Kidney capillary endothelial cell (primary cell): ENCODE measurements at places on chromosomes 1 and 21.

GRCh38 chr1:90729504-90730242, 12.6 kb upstream of the BARHL2 start:
- DNase-seq: no peak

DNA sequence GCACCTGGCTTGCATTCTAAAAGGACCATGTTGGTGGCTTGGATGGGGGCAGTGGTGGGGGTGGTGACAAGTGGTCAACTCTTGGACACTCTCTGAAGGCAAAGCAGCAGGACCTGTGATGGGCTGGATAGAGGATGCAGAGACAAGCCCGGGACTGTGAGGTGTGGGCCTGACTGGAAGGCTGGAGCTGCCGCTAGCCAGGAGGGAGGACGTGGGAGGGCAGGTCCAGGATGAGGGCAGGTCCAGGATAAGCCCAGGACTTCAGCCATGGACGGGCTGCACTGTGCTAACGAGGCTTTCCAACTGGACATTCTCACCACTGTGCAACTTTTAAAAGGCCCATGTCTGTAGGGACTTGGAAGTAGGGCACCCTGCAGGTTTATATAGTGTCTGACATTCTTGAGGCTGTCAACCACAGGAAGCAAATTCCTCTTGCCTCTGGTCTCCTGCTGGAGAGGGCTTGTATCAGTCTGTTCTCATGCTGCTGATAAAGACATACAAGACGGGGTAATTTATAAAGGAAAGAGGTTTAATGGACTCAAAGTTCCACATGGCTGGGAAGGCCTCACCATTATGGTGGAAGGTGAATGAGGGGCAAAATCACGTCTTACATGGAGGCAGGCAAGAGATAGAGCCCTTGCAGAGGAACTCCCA, 8.3 kb upstream of the C1orf167 start:
- DNase-seq: no peak

GRCh38 chr1:245858722-245859492, 648.2 kb downstream of the SMYD3 start:
- DNase-seq: no peak

- DNase-seq: no peak
These were observed 37.2 kb downstream of the MRAP start for GRCh38 chr21:32335601-32336575.

- DNase-seq: no peak
These were observed 37.3 kb upstream of the ZC3H12A start for GRCh38 chr1:37437087-37437486.

GRCh38 chr1:186783193-186783592, 45.6 kb upstream of the PLA2G4A start:
- DNase-seq: no peak

DNA sequence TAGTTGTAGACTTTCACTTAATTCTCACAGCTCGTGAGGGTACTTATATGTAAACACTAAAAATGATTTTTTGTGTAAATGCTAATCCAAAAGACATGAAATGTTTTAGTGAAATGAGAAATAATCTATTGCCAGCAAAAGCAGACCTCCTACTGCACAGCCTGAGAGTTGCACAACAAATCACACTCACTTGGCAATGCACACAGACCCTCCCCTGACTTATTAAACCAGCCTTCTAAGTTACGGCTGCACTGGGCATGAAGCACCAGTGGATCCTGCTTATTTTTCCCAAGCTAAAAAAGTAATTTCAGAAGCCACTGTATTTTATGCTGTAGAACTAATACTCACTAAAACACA, 10.3 kb downstream of the ERRFI1 start:
- DNase-seq: no peak

- peak; percentile 60 for DNase-seq
These were observed 3.3 kb upstream of the CNR2 start for GRCh38 chr1:23916209-23917131.

GRCh38 chr1:219965285-219966070, 37.1 kb upstream of the SLC30A10 start:
- DNase-seq: no peak

- DNase-seq: peak; percentile 34
These were observed at the start of gene RASAL2 for GRCh38 chr1:178093951-178094738. TSS of gene RASAL2 (plus strand) at chr1:178094104. CDS start at chr1:178094493, 389 bp downstream.

GRCh38 chr1:36735939-36736730, 253.4 kb upstream of the CSF3R start:
- no peak for DNase-seq

- no peak for DNase-seq
These were observed 32.6 kb downstream of the NIBAN1 start for GRCh38 chr1:184941735-184942134.

- DNase-seq: peak; percentile 49
These were observed 104.5 kb upstream of the FMN2 start for GRCh38 chr1:239987103-239987745.

DNA sequence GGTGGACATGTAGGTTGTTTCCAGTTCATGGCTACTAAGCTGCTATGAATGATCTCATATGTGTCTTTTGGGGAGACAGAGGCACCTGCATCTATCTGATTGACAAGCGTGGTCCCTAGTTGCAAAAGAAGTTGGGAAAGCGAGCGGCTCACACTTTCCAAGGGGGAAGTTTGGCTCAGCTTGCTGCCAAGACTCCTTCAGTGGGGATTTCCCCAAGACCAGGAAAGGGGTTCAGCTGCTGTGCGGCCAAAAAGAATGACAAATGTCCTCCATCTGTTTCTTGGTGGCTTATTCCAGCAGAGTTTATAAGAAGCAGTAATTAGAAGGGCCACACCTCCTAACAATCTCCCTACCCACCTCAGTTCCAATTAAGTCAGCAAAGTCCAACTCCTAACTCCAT, 128.5 kb upstream of the GALNT2 start:
- DNase-seq: no peak

GRCh38 chr1:197320991-197321531, 53.0 kb downstream of the CRB1 start:
- DNase-seq: no peak

DNA sequence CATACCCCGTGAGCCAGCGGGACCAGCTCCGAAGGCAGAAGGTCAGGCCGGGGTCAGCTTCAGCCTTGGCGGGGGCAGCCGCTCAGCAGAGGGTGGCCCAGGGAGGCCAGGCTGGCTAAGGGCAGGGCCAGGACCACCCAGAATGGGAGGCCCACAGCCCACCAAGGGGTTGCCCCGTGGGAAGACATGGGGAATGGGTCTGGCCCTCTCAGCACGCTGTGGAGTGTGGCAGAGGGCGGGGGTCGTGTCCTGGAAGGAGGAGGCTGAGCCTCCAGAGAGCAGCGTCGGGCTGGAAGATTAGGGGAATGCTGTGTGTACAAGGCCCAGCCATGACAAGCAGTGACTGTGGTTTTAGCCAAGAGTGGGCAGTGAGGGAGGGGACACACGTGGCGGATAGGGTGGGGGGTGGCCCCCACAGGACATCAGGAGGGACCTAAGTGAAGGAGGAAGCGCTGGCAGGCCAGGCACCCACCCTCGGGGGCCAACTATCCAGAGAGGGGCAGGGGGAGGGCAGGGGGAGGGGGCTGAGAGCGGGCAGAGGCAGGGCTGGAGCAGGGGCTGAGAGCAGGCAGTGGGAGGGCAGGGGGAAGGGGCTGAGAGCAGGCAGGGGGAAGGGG, 43.9 kb upstream of the POFUT2 start:
- no peak for DNase-seq

DNA sequence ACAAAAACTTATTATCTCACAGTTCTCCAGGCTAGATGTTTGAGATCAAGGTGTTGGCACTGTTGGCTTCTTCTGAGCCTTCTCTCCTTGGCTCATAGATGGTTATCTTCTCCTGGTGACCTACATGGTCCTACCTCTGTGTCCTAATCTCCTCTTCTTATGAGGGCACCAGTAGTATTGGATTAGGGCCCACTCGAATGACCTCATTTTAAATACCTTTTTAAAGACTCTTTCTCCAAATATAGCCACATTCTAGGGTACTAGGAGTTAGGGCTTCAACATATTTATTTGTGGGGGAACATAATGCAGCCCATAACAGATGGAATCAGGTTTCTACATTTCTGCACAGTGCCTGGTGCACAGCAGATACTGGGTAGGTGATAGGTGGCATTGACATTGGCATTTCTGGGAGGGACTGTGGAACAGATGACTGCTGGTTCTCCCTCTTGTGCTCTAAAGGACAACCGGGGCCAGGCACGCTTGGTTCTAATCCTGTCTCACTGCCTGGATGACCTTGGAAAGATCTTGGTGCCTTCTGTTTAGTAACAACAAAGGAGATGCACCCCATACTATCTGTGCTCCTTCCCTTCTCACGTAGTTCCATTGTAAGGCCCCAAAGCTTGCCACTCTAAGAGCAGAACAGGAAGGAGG, 140.3 kb downstream of the PLPP3 start:
- no peak for DNase-seq

DNA sequence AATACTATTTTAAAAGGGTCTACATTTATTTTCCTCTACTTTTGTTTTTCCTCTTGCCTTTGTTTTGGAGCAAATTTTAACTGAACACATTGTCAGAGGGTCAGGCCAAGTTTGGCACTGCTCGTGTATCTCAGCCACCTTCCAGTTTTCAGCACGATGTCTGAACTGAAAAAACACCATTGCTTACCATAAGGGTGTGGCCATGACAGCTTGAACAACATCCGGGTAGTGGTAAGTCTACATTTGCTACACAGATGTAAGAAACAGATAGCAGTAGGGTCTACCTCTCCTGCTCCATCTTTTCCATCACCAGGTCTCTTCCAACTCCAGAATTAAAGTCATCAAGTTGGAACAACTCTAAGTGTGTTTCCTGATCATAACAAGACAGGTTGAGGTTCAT, 4.2 kb downstream of the HIVEP3 start:
- DNase-seq: no peak

DNA sequence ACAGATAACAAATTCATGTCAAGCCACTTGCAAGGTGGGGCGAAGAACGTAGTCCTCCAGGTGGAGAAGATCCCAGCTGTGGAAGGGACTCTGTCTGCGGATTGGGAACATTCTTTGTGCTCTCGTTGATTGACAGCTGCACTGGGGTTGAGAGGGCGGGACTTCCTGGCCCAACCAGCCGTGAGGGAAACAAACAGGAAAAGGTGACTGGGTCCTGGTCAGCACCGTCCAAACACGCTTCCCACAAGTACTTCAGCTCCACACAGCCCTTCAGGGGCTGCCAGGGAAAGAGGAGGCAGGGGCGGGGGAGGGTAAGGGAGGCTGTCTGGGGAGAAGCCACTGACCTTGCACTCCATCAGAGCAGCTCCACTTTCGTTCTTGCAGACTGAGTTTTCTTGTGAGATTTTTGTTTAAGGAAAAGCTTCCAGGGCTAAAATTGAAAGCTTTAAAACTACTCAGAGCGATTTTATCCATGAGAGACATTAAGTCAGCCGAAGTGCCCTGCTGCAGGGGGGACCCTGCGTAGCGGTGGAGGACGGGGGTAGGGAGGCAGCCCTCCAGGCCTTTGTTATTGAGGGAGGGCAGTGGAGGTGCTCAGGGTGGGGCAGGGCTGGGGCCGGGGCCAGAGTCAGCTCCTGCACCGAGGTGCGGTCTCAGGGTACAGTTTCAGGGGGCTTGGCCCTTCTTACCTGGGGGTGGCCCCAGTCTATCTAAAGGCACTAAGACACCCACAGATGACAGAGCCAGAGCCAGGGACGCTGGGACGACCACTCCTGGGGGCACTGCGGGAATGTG, 21.6 kb upstream of the STUM start:
- peak; percentile 33 for DNase-seq

DNA sequence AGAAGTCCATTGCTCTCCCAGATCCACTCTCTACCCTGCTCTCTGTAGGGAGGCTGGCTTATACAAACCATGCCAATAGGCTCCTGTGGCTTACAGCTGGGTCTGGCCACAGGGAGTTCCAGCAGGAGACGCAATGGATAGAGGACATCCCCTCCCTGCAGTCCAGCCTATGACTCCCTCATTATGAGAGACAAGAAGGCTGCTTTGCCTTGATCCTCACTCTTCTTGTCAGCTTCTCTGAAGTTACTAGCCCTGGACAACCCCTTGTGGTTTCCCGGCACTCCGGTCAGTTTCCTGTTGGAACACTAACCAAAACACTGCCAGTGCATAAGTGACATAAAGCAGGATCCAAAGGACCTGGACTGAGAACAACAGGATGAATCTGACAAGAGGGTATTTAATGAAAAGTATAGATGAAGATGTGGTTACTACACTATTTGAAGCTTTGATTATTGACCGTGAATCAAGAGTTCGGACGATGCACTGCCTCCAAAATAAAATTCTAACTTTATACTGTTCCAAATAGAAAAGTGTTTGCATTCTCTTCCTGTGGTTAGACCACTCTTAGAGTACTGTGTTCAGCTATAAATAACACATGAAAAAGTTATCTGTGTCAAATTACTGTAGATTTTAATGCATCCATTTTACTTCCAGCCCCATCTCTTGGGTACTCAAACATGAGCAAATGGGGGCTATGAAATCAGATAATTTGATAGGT, 32.7 kb upstream of the ZNF326 start:
- DNase-seq: no peak

DNA sequence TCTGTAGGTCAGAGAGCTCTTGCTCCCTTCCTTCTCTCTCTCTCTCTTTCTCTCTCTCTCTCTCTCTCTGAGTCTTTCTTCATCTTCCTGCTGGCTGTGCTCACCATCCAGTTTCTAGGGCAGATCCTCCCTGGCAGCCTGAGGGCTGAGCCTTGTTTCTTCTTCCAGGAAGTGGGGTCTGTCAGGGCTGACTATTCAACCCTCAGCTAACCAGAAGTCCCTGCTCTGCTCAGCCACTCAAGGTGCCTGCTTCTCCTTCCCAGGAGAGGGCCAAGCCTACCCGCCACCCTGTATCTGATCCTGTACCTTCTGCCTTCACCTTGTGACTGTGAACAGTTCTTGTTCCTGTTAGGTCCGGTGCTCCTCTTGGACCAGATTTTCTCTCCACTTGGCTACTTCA, 107.6 kb upstream of the ETV3 start:
- DNase-seq: no peak

DNA sequence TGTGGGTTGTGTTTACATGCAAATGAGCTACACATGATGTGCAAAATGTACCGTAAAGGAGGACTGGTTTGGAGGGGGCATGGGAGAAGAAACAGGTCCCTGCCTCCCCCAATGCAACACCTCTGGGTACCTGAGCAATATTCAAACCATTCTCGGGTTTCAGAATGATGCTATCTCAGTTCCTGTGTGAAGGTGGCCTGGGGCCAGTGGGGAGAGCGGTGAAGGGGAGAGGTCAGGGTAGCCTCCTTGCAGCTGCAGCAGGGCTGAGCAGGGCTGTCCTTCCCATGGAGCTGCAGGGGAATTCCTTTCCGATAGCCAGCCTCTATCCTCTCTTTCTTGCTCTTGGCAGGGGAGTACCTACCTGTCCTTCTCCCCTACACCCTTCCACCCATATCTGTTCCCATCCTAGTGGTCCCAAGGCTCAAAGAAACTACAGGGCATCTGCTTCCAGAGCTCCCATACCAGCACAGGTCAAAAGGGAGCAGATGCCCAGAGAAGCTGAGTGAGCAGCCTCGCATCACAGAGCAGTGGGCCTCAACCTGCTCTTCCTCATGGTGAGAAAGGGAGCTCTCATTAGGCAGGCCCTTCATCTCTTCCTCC, 11.9 kb downstream of the MEF2D start:
- DNase-seq: no peak

- DNase-seq: no peak
These were observed 27.6 kb downstream of the RAP1GAP start for GRCh38 chr1:21641537-21641936.

GRCh38 chr1:171805395-171806115, 24.1 kb downstream of the METTL13 start:
- DNase-seq: no peak
